ENCODE measurements at places on chromosomes 11 and 22. TPM values are rescaled to one million over a fixed set of nuclear protein-coding genes. Genes with fewer than 3 reads are reported as not detected.

DNA sequence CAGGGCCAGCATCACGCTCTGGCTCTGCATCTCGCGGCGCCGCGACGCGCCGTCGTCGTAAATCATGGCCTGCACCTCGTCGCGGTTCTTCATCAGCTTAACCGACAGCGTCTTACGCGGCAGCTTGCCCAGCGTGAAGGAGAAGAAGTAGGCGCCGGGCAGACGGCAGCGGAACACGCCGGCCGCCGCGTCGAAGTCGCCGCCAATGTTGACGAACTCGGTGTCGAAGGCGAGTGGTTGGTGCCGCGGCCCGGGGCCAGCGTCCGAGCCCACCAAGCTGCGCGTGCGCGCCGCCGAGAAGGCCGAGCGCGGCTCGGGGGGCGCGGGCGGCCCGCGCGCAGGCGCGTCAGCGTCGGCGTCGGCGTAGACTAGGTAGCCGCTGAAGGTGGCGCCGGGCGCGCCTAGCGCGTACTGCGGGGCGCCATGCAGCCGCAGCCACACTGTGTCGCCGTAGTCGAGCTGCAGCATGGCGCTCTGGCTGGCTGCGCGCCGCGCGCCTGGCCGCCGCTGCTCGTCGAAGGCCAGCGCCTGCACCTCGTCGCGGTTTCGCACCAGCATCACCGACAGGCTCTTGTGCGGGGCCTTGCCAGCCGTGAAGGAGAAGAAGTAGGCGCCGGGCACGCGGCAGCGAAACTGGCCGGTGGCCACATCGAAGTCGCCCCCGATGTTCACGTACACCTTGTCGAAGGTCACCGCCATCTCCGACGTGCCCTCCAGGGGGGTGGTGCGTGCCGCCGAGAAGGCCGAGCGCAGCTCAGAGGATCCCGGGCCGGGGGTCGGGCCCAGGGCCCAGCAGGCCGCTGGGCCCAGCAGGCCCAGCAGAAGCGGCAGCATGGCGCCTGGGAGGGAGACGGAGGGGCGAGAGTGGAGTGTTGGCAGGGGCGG, 3.7 kb downstream of the FAM180B start:
- H3K27me3 ChIP-seq: peaks cover 6% of the 10 kb centered on the region
- DNase-seq: no peak
- H3K27ac ChIP-seq: no peak overlapping the region
- no peaks in the 10 kb centered on the region for H3K36me3 ChIP-seq
- no peak overlapping the region for H3K4me3 ChIP-seq
- H3K4me1 ChIP-seq: no peaks in the 10 kb centered on the region

The IRAG1 gene
- total RNA-seq: 3.7 TPM

- no peaks in the 10 kb centered on the region for H3K36me3 ChIP-seq
- H3K4me1 ChIP-seq: no peaks in the 10 kb centered on the region
- no peak for DNase-seq
- no peak overlapping the region for H3K27ac ChIP-seq
- H3K27me3 ChIP-seq: no peaks in the 10 kb centered on the region
Observed at GRCh38 chr11:123438131-123438627, 8.1 kb downstream of the GRAMD1B start.

DNA sequence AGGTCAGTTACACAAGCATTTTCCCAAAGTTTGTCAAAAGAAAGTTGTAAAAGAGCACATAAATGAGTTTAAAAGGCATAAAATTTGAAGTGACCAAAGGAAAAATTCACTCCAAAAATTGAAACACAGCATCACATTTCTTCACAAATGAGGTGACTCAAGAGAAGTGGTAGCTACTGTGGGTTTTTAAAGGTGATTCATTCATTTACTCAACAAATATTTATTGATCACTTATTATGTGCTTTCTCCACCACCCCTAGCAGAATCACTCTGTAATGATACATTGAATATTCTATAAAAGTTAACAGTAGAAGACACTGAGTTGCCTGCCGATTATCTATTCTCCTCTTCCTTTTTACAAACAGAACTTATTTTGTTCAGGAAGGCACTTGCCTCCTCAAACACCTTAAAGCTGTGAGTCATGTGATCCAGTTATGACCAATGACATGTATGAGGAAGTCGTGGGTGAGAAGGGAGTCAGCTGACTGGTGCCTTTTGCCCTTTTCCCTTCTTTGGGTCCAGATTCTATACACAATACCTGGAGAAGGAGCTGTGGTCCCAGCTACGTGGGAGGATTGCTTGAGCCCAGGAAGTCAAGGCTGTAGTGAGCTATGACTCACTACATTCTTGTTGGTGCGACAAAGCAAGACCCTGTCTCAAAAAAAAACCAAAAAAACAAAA, 67.7 kb upstream of the CLNS1A start:
- H3K27ac ChIP-seq: peak overlapping the region; percentile 37
- H3K4me3 ChIP-seq: no peak overlapping the region
- DNase-seq: peak; percentile 71
- no peaks in the 10 kb centered on the region for H3K27me3 ChIP-seq
- H3K4me1 ChIP-seq: peaks cover 13% of the 10 kb centered on the region

DNA sequence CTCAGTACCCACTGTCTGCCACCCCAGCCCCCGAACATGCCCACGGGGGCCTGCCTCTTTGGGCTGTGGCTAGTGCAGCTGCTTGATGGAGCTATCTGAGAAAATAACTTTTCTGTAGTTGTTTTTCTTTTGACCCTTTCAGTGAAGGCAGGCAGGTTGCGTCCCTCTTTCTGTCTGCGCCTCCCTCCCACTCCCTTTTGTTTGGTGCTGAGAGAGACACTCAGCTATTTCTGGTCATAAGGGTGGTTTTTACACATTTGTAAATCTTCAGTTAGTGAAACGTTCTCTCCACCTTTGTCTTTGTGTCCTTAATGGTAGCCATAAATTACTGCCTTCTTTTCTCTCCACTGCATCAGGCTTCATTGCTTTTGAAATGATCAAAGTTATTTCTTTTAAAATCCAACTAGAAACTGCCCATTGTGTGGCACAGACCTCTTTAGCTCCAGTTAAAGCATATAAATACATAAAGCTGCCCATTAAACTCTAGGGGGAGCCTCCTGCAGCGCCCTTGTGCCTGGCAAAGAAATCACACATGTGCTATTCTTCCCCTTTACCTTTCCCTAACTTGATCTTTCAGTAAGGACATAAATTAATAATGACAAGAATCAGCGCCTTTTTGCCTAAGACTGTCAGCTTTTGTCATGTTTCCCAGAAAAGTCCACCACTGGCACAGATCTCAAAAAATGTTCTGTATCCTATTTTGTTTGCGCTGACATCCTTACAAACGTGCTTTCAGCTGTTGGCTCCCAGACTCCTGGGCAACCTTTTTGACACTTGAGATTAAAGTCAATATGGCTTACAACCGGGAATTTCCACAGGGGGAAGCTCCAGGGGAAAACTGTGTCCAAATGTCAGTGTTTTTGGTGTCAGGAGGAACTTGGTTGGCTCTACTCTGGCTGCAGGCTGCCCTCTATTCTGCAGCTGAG, 1.7 kb upstream of the SCUBE2 start:
- no peaks in the 10 kb centered on the region for H3K27me3 ChIP-seq
- DNase-seq: no peak
- H3K27ac ChIP-seq: no peak overlapping the region
- H3K4me1 ChIP-seq: no peaks in the 10 kb centered on the region

- H3K27me3 ChIP-seq: no peaks in the 10 kb centered on the region
- H3K36me3 ChIP-seq: no peaks in the 10 kb centered on the region
- no peaks in the 10 kb centered on the region for H3K4me1 ChIP-seq
Observed at GRCh38 chr11:132670921-132671675, 861.2 kb downstream of the OPCML start.

- H3K4me1 ChIP-seq: peaks cover 6% of the 10 kb centered on the region
- H3K36me3 ChIP-seq: no peaks in the 10 kb centered on the region
- no peak overlapping the region for H3K4me3 ChIP-seq
- H3K27ac ChIP-seq: no peak overlapping the region
- DNase-seq: no peak
- H3K27me3 ChIP-seq: no peaks in the 10 kb centered on the region
Observed at GRCh38 chr11:12539572-12539971, 134.6 kb upstream of the TEAD1 start.

The PDHX gene
- total RNA-seq: 36.6 TPM

The SCN3B gene
- total RNA-seq: 0.05 TPM

DNA sequence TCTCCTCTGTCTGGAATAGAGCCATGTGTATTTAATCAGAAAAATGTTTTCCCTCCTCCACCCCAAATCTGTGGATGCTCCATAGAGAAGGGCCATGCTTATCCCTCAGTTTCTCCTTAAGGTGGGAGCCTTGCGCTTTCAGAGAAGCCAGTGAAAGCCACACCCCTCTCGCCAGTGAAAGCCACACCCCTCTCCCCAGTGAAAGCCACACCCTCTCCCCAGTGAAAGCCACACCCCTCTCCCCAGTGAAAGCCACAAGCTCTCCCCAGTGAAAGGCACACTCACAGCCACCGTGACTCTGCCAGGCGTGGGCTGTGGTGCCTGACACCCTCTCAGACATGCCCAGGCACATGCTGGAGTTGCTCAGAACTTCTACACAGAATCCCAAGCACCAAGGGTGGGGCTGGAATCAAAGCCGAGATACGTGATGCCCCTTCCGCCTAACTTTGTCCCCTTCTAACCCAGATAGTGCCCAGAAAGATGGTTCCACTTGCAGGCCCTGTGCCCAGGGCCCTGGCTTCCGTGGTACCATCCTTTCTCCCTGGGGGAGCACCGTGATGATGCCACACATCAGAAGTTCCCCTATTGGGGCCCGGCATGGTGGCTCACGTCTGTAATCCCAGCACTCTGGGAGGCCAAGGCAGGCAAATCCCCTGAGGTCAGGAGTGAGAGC, 16.5 kb upstream of the PRR5 start:
- H3K27me3 ChIP-seq: no peaks in the 10 kb centered on the region
- no peaks in the 10 kb centered on the region for H3K36me3 ChIP-seq
- H3K4me3 ChIP-seq: peak overlapping the region; percentile 31
- H3K27ac ChIP-seq: peak overlapping the region; percentile 3

- H3K4me1 ChIP-seq: no peaks in the 10 kb centered on the region
- no peak overlapping the region for H3K4me3 ChIP-seq
- H3K36me3 ChIP-seq: no peaks in the 10 kb centered on the region
- no peaks in the 10 kb centered on the region for H3K27me3 ChIP-seq
- H3K27ac ChIP-seq: no peak overlapping the region
- no peak for DNase-seq
Observed at GRCh38 chr11:71158936-71159335, 93.4 kb downstream of the SHANK2 start.

DNA sequence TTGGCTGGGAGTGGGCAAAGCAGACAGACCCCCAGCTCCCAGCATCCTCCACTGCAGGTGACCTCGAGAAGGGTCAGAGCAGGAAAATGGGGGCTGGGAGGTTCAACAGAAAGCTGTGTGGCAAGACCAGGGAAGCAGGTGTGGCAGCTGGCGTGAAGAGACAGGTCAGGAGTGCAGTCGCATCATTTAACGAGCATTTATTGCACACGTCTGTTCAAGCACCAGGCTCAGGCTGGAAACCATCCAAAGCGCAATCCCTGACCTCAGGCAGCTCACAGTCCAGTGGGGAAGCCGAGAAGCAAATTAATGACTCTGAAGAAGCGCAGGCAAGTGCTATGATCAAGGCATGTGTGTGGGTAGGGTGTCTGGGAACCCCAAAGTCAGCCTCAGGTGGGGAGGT, 7.4 kb downstream of the SLC25A45 start:
- DNase-seq: no peak
- H3K4me3 ChIP-seq: no peak overlapping the region
- peaks cover 4% of the 10 kb centered on the region for H3K4me1 ChIP-seq
- H3K27me3 ChIP-seq: no peaks in the 10 kb centered on the region
- H3K36me3 ChIP-seq: no peaks in the 10 kb centered on the region

GRCh38 chr11:97610854-97611253, 1221.0 kb downstream of the JRKL start:
- H3K27ac ChIP-seq: no peak overlapping the region
- no peaks in the 10 kb centered on the region for H3K36me3 ChIP-seq

The ACRV1 gene
- total RNA-seq: not detected

The CCDC87 gene
- 0.39 TPM for total RNA-seq

The PATE2 gene
- total RNA-seq: not detected

The MB gene
- total RNA-seq: 1.5 TPM

DNA sequence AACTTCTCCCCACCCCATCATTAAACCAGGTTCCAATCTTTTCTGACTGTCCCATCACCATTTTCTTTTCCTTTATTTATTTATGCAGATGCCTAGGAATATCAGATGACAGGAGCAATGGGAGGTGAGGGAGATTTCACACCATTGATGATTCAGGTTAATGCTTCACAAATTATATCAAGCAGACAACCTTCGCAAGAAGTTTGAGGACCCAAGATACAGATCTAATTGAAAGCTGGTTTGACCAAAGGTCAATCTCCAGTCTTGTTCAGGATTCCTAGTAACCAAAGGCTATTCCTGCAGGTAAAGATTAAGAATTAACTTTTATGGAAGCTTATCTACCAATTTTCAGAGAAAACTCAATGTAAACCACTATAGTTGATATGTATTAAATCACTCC, 54.4 kb downstream of the SLC35F2 start:
- H3K4me3 ChIP-seq: no peak overlapping the region
- no peak for DNase-seq
- H3K27me3 ChIP-seq: no peaks in the 10 kb centered on the region
- H3K36me3 ChIP-seq: peaks cover 20% of the 10 kb centered on the region

The SMTNL1 gene
- not detected for total RNA-seq

DNA sequence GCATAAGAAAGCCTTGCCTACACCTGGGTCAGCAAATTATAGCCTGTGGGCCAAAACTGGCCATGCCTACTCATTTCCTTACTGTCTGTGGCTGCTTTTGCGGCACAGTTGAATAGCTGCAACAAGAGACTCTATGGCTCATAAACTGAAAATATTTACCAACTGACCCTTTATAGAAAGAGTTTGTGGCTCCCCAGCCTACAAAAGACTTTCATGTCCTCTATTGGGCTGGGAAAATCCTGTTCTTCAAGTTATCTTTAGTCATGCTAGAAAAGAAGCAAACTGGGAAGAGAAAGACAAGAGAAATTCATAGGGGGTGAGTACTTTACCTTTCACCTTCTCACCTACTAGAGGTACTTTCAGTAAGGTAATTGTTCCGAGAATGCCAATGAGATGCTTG, 175.1 kb downstream of the SWAP70 start:
- H3K36me3 ChIP-seq: no peaks in the 10 kb centered on the region
- no peaks in the 10 kb centered on the region for H3K27me3 ChIP-seq
- no peaks in the 10 kb centered on the region for H3K4me1 ChIP-seq
- H3K27ac ChIP-seq: no peak overlapping the region
- DNase-seq: no peak

- no peaks in the 10 kb centered on the region for H3K27me3 ChIP-seq
- peak overlapping the region; percentile 96 for H3K4me3 ChIP-seq
- DNase-seq: peak; percentile 81
- H3K27ac ChIP-seq: peak overlapping the region; percentile 98
- peaks cover 35% of the 10 kb centered on the region for H3K4me1 ChIP-seq
Observed at GRCh38 chr11:67464411-67465188, 4.5 kb downstream of the TMEM134 start.

The KRTAP5-1 gene
- not detected for total RNA-seq

The IL17REL gene
- not detected for total RNA-seq

GRCh38 chr11:39786682-39787081, 1672.8 kb downstream of the LRRC4C start:
- H3K36me3 ChIP-seq: no peaks in the 10 kb centered on the region
- no peak overlapping the region for H3K27ac ChIP-seq
- DNase-seq: no peak
- no peaks in the 10 kb centered on the region for H3K4me1 ChIP-seq
- no peaks in the 10 kb centered on the region for H3K27me3 ChIP-seq

Data from HCT116 (cell line).